ENCODE measurements at places on chromosomes 5 and 9.

DNA sequence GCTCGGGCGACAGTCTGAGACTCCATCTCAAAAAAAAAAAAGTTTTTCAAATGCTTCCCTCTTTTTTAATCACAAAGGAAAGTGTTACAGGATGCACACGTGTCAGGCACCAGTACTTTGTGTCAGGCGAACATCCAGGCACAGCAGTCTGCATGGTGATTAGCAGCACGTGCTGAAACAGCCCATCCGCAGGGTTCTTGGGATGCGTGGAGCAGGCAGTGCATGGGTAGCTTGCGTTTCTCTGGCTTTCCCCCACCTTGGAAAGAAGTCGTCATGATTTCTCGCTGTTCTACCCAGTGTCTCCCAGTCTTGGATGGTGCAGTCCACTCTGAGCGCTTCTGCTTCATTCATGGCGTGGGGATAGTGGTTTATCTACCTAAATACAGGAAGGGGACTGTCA, 35.4 kb downstream of the GPR107 start:
- DNase-seq: no peak

DNA sequence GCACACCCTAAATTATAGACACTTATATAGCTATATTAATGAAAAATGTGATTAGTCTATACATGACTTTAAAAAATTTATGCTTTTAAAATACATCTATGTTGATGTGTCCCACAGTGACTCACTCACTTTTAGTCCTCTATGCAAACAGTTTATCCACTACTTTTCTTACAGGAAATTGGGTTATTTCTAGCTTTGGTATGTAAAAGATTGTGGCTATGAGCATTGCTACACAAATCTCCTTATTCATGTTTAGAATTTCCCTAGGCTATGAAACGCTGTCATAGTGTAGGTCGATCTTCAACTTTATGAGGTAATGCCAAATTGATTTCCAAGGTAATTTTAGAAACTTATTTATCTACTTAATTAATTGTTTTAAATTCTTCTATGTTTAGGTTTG, 687.4 kb downstream of the PRR16 start:
- no peak for DNase-seq

DNA sequence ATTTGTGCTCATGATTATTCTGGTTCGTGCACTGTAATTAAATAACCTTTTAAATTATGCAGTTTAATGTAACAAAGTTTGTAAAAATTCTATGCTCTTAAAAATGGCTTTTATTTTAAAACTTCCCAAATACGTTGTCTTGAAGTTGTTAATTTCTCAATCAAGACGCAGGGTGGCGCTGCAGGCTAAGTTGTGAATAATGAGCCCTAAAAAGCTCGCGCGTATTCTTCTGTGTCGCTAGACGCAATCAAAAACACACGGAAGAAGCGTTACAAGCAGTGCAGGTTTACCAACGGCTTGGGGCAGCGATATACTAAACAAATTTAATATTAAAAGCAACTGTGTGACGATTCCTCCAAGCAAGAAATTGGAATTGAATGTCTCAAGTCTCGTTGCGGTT, at the start of gene PCDHB4:
TSS of gene PCDHB4 (plus strand) at position 256 of the 400 bp plus-strand sequence. CDS start 181 bp downstream, outside the sequence.
- DNase-seq: no peak

DNA sequence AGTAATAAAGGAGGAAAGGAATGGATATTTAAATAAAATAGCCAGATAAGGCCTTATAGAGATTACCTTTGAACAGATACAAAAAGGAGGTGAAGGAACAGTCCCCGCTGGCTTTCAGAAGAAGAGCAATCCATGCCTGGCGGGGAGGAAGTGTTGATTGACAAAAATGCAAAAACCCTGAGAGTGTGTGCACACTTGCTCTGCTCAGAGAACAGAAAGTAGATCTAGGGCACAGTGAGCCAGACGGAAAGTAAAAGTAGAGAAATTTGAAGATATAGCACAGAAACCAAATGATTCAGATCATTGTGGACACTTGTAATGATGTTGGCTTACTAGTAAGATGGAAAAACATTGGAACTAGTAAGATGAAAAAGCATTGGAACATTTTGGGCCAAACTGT, 720.6 kb downstream of the PTPRD start:
- no peak for DNase-seq

GRCh38 chr9:121312169-121312568, 44.2 kb downstream of the GSN start:
- DNase-seq: no peak

DNA sequence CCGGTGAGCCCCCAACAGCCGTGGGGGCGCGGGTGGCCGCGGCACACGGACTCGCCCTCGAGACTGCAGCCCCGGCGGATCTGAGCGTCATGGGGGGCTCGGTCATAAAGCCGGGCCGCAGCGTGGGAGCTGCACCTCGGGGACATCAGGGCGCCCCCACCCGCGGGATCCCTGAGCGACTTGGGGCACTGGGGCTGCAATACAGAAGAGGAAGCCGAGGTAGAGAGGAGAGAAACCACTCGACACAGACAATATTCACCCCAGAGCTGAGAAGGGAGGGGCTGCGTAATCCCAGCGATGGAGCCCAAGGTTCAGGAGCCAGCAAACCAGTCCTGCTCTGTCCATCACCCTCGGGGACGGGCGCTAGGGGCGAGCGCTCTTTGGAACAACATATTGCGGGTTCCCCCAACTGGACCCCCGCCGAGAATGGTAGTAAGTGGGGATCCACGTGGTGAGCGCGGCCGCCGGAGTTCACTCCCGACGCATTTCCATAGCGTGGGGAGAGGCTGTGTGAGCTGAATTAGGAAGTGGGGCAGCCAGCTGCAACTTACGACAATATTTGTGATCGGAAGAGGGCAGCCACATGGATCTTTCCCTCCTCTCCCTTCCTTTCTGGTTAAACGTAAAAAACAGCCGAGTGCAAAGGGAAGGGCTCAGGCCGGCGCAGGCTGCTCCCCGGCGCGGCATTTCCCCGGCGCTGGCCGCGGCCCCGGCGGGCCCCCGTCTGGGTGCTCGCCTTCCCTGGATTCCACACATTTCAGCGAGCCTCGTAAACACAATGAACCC, 9.9 kb downstream of the PTCH1 start:
- no peak for DNase-seq

DNA sequence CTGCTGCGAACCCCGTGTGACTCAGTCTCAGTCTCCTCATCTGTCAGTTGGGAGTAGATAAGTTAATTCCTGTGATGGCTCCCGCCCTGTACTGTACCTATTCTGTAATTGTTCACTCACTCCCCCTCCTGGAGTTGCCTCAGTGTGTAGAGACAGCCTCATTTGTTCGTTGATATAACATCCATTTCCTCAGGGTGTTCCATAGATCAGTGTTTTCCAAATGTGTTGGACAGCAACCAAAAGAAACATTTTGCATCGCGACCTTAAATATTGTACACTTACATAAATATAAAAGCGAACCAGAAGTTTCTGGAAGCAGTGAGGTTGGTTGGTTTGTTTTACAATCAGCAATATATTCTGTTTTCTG, 698 bp downstream of the NFX1 start:
- DNase-seq: no peak

DNA sequence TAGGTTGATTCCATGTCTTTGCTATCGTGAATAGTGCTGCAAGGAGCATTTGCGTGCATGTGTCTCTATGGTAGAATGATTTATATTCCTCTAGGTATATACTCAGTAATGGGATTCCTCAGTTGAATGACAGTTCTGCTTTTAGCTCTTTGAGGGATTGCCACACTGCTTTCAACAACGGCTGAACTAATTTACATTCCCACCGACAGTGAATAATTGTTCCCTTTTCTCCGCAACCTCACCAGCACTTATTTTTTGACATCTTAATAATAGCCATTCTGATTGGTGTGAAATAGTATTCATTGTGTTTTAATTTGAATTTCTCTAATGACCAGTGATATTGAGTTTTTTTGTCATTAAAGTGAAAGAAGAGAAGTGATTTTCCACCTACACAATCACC, 18.5 kb downstream of the IFNA5 start:
- DNase-seq: no peak

GRCh38 chr9:37994639-37995347, 74.2 kb downstream of the SHB start:
- peak; percentile 60 for DNase-seq

DNA sequence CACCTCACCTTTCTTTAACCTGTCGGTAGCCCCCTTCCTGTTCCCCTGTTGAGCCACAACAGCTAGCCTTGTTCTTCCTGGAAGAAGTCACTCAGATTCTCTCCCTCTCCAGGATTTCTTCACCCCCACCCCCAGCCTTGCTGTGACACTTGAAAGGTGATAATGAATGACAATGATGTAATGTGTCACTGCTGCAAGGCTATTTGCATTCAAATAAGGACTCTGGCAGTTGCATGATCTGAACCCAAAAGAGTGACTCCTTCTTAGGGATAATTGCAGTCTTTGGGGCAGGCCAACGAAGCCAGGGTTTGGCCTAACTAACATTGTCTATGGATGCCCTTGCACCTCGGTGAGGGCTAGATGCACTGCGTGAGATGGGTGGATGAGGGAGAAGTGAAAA, 154.4 kb upstream of the CLINT1 start:
- no peak for DNase-seq

- peak; percentile 30 for DNase-seq
These were observed 231.6 kb downstream of the SLF1 start for GRCh38 chr5:94849821-94850736.

DNA sequence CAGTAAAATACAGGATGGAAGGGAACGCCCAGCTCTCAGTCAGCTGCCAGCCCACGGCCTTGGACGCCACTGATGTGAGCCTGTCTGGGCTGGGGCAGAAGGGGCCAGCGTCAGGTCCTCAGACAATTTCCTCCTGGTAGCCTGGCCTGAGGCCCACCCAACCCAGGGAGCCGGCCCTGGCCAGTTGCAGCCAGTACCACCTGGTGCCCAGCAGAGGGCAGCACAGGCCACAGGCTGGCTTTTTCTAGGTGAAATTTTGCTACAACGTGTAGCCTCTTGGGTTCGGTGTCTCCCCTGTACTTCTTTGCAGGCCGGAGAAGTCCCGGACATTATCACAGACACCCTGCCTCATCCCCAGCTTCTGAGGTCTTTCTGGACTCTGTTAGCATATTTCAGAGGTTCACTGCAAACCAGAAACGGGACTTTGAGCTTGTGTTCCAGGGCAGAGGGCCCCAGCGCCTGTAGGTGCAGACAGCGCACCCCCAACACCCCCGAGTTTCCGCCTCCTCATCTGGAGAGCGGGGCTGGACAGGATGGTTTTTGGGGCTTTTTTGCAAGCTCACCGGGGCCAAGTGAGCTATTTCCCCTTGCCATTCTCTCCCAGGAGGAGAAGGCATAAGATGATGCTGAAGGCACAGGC, 45.9 kb upstream of the KCNMB1 start:
- DNase-seq: peak; percentile 16

DNA sequence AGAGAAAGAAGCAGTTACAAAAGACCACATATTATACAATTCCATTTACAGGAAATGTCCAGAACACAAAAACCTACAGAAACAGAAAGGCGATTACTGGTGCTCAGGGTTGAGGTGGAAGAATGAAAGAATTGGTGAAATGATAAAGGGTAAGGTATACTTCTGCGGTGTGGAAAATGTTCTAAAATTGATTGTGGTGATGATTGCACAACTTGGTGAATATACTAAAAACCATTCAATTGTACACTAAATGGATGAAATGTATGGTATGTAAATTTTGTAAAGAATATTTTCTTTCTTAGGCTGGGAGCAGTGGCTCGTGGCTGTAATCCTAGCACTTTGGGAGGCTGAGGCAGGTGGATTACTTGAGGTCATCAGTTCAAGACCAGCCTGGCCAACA, 72.3 kb downstream of the UBAP2 start:
- no peak for DNase-seq

- DNase-seq: no peak
These were observed 17.8 kb upstream of the ZNF618 start for GRCh38 chr9:113858282-113858681.

DNA sequence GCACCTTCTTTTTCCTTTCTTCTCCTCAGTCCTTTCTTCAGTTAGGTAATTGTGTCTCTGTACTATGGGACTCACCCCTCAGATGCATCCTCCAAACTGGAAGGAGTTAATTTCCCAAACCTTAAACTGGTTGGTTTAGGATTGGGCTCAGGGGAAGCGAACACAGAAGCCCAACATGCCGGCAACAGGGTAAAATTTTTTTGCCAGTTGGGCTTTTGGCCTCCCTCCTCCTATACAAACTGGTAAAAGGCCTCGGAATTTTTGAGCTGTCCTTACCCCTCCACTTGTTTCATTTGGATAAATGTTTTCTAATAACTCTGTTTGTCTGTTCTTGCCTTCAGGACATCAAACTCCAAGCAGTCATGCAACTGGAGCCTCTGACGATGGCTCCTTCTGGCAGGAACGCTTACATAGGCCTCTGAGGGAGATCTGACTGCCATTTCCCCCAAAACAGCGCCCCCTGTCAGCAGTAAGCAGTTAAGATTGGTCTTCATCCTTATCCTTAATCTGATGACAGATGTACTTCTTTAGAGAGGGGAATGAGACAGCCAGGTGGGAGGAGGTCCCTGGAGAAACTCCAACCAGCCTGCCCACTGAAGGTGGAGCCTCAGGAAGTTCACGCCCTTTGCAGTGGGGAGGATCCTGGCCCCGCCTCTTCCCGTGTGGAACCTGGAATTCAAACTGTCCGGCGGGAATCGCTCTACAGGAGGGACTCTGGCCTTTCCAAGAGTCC, 57.8 kb upstream of the SPINK5 start:
- DNase-seq: no peak

DNA sequence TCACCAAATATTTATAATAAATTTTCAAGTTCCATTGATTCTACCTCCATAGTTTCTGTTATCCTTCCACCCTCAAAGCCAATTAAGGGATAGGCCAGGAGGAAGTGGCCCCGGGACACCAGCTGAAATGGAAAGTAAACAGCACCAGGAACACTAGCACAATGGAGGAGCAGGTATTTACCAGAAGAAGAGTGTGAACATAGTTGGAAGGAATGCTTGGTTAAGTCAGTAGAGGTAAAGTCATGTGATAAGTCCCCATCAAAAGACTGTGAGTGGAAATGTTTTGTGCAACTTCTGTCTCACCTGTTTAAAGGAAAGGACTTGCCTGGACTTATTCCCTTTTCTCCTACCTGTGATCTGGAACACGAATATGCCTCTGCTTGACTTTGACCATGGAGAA, 146.7 kb upstream of the RAI14 start:
- no peak for DNase-seq

DNA sequence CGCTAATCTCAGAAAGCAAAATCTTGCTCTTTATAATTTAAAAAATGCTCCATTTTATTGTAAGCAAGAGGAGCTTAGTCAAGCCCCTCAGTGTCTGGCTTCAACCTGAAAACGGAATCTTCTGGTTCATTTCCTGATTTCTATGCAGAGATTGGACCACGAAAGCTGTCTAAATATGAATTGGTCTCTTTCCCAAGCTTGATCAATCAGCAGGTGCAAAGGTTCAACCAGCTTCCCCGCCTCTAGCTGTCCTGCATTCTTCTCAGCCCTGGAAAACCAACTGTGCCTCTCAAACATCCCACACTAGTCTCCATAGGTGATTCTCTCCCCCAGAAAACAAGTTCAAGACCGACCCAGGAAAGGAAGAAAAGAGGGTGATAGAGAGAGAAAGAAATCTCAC, 34.5 kb downstream of the FNBP1 start:
- DNase-seq: no peak

- DNase-seq: no peak
These were observed 1241.5 kb upstream of the WWC1 start for GRCh38 chr5:167049771-167050567.
